Right lung (tissue), 10 donors: ENCODE measurements at places on chromosomes 16 and 17. TPM values are rescaled to one million over a fixed set of nuclear protein-coding genes. Genes with fewer than 3 reads are reported as not detected.

The PIK3R5 gene
- 2.4 TPM for polyA plus RNA-seq

The PRSS22 gene
- polyA plus RNA-seq: 10.1 TPM

The HSD17B1 gene
- 3.7 TPM for polyA plus RNA-seq

The SYT17 gene
- 13.8 TPM for polyA plus RNA-seq

The KRTAP4-1 gene
- polyA plus RNA-seq: not detected

The NLRP1 gene
- polyA plus RNA-seq: 30.2 TPM

The CCL11 gene
- polyA plus RNA-seq: 0.27 TPM

The NPIPA3 gene
- 13.9 TPM for polyA plus RNA-seq

The WBP2 gene
- polyA plus RNA-seq: 76.9 TPM

The KRTAP17-1 gene
- not detected for polyA plus RNA-seq

The DCUN1D3 gene
- polyA plus RNA-seq: 7.2 TPM

The CCL17 gene
- polyA plus RNA-seq: not detected

The MYH13 gene
- not detected for polyA plus RNA-seq

The MAPT gene
- 4.7 TPM for polyA plus RNA-seq

The MYH8 gene
- 0.60 TPM for polyA plus RNA-seq

The MT1E gene
- 10.6 TPM for polyA plus RNA-seq

The CCT6B gene
- polyA plus RNA-seq: 4.8 TPM

The TEKT1 gene
- 11.1 TPM for polyA plus RNA-seq

The DOC2B gene
- polyA plus RNA-seq: 2.2 TPM

The GAST gene
- not detected for polyA plus RNA-seq

The GNGT2 gene
- polyA plus RNA-seq: 3.4 TPM

The WNT3 gene
- polyA plus RNA-seq: 2.3 TPM

The RRN3 gene
- 52.4 TPM for polyA plus RNA-seq

The CD300A gene
- 1.9 TPM for polyA plus RNA-seq

The ZNF750 gene
- polyA plus RNA-seq: 0.53 TPM

The PYY gene
- polyA plus RNA-seq: not detected

The ADAP2 gene
- polyA plus RNA-seq: 5.6 TPM

The HSD17B2 gene
- 0.78 TPM for polyA plus RNA-seq

The CHAD gene
- polyA plus RNA-seq: 6.5 TPM

The IQCK gene
- polyA plus RNA-seq: 24.5 TPM

The DOC2A gene
- 5.3 TPM for polyA plus RNA-seq

The COL1A1 gene
- 515 TPM for polyA plus RNA-seq

The BLTP2 gene
- polyA plus RNA-seq: 70.4 TPM

The ADAD2 gene
- polyA plus RNA-seq: 0.93 TPM

The PLD2 gene
- 64.8 TPM for polyA plus RNA-seq

The MCRIP1 gene
- polyA plus RNA-seq: 53.6 TPM

The TTYH2 gene
- 12.5 TPM for polyA plus RNA-seq

The OTOP2 gene
- polyA plus RNA-seq: not detected

The EVPL gene
- 43.9 TPM for polyA plus RNA-seq

The HSD3B7 gene
- 3.6 TPM for polyA plus RNA-seq

The HOXB9 gene
- polyA plus RNA-seq: not detected

The VTN gene
- 11.6 TPM for polyA plus RNA-seq

The PHOSPHO1 gene
- polyA plus RNA-seq: 4.2 TPM

The HOXB1 gene
- polyA plus RNA-seq: not detected

The ASIC2 gene
- polyA plus RNA-seq: 0.73 TPM

The RTN4RL1 gene
- polyA plus RNA-seq: 0.44 TPM

The NPLOC4 gene
- 62.6 TPM for polyA plus RNA-seq
